ENCODE measurements at places on chromosomes 11 and 22. TPM values are rescaled to one million over a fixed set of nuclear protein-coding genes. Genes with fewer than 3 reads are reported as not detected.
A peak's percentile ranks its signal among the peaks of the same experiment; 100 is the strongest.

- no peaks in the 10 kb centered on the region for H3K36me3 ChIP-seq
- no peak for DNase-seq
- no peaks in the 10 kb centered on the region for H3K4me1 ChIP-seq
- H3K4me3 ChIP-seq, result no peak within 1 kb of the TSS
- H3K27ac ChIP-seq, result no peak within 1 kb of the TSS
These were observed at the start of gene VPREB1 for GRCh38 chr22:22244316-22245250. VPREB1 (plus strand) TSS chr22:22244786; CDS start chr22:22244814, 28 bp downstream.

MUC6 gene
- 1.9 TPM for total RNA-seq

NCAM1 gene
- total RNA-seq, result 27.3 TPM

- H3K4me1 ChIP-seq, result no peaks in the 10 kb centered on the region
- H3K27me3 ChIP-seq, result peaks cover 6% of the 10 kb centered on the region
- DNase-seq, result no peak
- H3K27ac ChIP-seq, result no peak overlapping the region
- no peaks in the 10 kb centered on the region for H3K36me3 ChIP-seq
These were observed 492.1 kb upstream of the CADM1 start for GRCh38 chr11:115996125-115996807.

MS4A10 gene
- total RNA-seq, result not detected

KIAA1671 gene
- 57.1 TPM for total RNA-seq

- H3K4me1 ChIP-seq, result no peaks in the 10 kb centered on the region
- peaks cover 10% of the 10 kb centered on the region for H3K27me3 ChIP-seq
- no peak overlapping the region for H3K4me3 ChIP-seq
- H3K36me3 ChIP-seq, result no peaks in the 10 kb centered on the region
- H3K27ac ChIP-seq, result no peak overlapping the region
- no peak for DNase-seq
These were observed 583.7 kb downstream of the BRD1 start for GRCh38 chr22:49243965-49244364.

IGSF9B gene
- 9.4 TPM for total RNA-seq

GRCh38 chr11:72573072-72573854 is 101.0 kb downstream of the PDE2A start:
- no peak overlapping the region for H3K27ac ChIP-seq
- DNase-seq, result peak; percentile 34
- H3K4me1 ChIP-seq, result peaks cover 15% of the 10 kb centered on the region
- H3K27me3 ChIP-seq, result peaks cover 13% of the 10 kb centered on the region
- H3K4me3 ChIP-seq, result no peak overlapping the region

Measured in progenitor cell of endocrine pancreas (in vitro differentiated cells).